ENCODE measurements at places on chromosomes 16 and 17.
A peak's percentile ranks its signal among the peaks of the same experiment; 100 is the strongest.

DNA sequence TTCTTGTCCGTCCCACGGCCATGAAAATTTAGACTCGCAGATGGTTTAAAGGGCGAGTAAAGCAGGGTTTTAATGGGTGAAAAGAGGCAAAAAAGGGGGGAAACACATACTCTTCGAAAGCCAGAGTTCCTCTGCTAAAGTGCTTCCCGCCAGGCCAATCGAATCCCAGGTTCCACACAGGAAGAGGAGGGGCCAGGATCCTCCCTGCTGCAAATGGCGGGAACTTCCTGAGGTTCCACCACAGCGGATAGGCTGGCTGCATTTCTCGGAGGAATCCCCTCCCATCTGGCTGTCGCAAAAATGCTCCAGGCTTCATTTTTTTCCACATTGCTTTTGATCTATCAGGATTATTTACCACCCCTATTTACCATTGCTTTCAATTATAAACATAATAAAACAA, 670.1 kb upstream of the CA10 start:
- DNase-seq: no peak

- DNase-seq: no peak
These were observed 37.4 kb downstream of the TK2 start for GRCh38 chr16:66512272-66513110.

DNA sequence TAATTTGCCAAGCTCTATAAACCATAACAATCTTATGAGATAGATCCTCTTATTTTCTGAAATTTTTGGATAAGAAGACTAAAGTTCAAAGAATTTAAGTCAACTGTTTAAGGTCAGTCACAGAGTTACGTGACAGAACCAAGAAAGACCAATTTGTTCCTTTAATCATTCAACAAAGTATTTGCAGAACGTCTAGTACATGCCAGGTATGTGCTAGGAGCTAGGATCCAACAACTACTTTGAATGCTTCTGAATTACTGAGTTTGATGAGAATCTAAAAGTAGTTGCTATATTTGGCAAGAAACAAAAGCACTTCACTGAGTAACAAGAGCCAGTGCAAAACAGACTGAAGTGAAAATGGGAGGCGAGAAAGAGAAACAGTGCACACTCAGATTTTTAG, 15.0 kb downstream of the GLOD4 start:
- DNase-seq: no peak

- no peak for DNase-seq
These were observed 9.8 kb downstream of the SLC12A3 start for GRCh38 chr16:56874800-56875199.

- no peak for DNase-seq
These were observed 17.7 kb upstream of the MNT start for GRCh38 chr17:2418572-2418971.

DNA sequence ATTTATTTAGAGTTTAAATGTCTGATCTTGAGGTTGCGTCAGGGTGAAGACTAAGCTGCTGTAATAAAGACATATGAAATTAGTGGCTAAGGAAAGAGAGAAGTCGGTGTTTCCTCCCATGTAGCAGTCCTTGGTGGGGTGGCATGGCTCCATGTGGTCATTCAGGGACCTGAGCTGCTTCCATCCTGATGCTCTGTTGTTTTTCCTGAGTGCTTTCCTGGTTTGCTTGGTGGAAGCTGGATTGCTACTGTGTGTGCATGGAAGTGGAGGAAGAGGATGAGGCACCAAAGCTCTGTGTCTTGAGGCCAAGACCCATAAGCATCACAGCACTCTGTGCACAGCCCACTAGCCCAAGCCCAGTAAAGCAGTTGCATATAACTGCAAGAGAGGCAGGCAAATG, 241.8 kb upstream of the CACNG5 start:
- DNase-seq: no peak

DNA sequence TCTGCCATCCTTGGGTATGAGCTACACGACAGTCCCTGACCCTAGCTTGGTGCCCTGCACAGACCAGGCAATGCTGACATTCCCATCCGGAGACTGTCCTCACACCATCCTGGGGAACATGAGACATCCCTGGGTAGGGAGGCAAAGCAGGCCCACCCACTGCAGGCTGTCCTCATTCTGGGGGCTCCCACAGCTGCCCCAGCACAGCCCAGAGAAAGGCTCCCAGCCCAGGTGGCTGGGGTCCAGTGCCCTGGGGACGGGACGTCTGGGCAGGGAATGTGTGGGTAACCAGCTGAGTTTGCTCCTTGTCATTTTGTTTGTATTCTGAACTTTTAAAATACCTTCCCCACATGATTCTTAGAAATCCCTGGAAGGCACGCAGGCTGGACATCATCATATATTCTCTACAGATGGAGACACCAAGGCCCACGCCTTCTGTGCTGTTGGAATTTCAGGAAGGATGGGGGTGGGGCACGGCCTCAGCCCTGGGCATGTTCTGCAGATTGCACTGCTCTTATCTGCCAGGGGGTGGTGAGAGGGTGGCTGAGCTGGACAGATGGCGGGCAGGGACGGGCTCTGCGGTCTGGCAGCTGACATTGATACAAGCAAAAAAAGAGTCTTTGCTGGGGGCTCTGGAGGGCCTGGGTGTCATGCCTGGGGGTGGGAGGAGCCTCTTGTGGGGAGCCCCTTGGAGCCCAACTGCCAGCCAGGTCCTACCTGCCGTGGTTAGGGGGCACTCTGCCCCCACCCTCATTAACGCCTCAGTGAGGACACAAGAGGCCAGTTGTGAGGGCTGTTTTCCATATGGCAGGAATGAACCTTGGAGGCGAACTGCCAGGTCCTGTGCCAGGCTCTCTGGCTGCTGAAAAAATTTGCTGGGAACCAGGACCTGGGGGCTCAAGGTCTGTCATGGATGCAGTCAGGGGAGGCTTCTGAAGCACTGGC, 28.4 kb downstream of the LRRC75A start:
- peak; percentile 32 for DNase-seq

GRCh38 chr17:46043606-46044005, 44.6 kb downstream of the STH start:
- no peak for DNase-seq

GRCh38 chr16:72210072-72210471, 38.1 kb upstream of the PMFBP1 start:
- no peak for DNase-seq

GRCh38 chr16:66988197-66988788, at the start of gene CES4A:
CES4A (plus strand) TSS chr16:66988589; CDS start chr16:66988773, 184 bp downstream.
- no peak for DNase-seq

GRCh38 chr17:75271233-75271954, 363 bp upstream of the MIF4GD start:
- DNase-seq: no peak

DNA sequence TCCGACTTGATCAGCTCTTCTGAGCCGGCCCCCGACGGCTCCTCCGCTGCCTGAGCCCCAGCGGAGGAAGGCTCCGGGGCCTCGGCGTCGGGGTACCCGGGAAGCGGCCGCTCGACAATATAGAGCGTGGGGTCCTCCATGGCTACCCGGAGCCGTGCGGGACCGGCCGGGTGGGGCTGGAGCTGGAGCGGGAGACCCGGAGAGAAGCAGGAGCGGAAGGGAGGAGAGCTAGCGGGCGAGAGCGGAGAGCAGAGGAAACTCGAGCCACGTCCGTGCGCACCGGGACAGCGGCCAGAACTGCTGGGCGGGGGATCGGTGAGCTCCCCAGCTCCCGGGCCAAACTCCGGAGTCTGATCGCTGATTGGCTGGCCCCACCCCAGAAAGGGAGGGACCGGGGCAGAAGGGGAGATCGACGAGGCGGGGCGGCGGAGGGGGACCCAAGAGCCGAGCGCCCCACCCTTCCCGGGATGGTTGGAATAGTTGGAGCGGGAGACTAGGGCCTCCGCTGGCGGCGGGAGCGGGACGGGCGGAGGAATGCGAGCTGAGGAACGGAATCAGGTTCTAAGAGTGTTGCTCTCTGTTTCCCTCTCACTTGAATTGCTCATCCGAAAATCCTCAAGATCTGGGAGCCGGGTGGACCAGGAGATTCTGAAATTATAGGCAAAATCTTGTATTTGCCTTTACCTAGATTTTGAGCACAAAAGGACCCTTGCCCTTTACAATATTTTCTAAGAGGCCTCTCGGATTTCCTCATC, at the start of gene CAVIN1:
Gene CAVIN1 (minus strand): TSS at position 299 of the 755 bp plus-strand sequence. CDS start 159 bp downstream, at position 140.
- no peak for DNase-seq

DNA sequence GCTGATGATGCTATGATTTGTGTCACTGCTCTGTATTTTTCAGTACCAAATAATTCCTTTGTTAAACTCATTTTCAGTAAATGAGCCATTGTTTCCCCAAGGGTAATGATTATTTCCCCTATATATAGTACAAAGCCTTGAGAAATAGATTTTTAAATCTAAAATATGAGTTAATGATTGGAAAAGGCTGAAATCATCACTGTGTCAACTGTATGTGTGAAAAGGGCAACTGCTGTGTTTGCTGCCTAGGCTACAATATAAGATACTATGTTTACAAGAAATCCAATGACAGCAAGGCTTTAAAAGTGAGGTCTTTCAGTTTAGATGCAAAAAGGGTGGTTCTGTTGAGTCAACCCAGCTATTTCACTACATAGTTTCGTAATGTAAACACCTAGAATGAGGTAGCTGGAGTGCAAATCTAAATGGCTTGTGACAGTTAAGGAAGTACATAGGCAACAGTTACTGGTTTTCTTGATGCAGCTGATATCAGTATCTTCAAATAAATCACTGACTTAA, 15.3 kb downstream of the NLK start:
- DNase-seq: no peak

GRCh38 chr17:40121181-40122135, at the start of gene MSL1:
MSL1 (plus strand) TSS chr17:40121971; CDS start chr17:40122613, 642 bp downstream.
- DNase-seq: peak; percentile 76

- no peak for DNase-seq
These were observed 2.3 kb upstream of the MVD start for GRCh38 chr16:88665148-88665547.

DNA sequence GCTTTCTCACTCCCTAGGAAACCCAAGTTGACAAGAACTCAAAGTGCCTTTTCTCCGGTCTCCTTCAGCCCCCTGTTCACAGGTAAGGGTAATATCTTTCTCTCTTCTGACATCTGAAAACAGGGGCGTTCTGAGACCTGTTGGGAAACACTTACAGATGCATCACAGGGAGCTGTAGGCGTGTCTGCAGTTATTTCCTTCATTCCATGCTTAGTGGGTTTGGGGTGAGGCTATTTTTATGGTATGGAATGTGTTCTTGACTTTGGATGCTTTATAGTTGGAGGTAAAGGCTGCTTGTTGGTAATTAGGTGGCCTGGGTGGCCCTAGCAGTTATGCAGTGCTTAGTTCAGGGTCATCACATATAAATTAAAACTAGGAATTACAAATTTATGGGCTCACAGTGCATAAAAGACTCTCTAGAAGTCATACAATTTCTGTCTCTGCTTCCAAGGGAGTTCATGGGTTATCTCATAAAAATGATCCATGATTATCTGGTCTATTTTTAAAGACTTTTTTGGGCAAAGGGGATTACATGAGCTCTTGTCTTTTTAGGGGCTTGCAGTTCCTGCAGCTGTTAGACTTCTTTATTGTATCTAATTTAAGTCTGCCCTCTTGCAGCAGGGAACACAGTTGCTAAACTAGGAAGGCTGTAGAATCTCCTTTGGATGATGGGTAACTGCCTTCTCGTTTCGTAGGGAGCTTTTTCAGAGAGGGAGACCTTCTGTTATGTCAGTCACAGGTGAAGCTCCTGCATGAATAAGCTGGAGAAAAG, 10.2 kb downstream of the SOCS7 start:
- DNase-seq: no peak

GRCh38 chr17:32493571-32493970, 6.8 kb downstream of the CDK5R1 start:
- no peak for DNase-seq

DNA sequence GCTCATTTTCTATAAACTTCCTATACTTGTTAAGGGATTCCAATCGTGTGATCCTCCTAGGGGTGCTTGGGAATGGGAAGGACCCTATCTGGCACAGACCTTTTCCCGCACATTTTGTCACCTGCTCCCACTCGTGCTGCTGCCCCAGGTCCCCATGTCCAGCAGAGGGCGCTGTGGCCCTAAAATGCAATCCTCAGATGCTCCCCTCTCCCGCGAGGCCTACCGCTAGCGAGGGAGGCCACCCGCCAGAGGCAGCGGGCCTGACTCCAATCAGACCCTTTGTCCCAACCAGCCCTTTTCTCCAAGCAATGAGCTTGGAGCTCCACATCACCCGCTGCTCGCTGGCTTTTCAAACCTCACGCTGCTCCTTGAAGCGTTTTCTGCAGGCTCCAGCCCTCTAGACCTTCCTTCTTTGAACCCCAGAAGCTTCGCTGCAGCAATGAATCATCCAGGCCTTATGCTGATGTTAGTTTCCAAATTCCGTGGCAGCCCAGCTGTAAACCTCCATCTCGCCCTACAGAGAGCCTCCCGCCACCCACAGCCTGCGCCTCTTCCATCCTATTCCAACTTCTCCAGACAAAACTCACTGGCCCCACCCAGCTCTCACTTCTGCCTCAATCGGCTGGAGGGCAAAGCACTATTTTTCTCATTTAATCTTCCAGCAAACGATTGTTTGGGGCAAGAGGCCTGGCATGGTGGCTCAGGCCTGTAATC, 23.6 kb upstream of the FZD2 start:
- DNase-seq: peak; percentile 74

DNA sequence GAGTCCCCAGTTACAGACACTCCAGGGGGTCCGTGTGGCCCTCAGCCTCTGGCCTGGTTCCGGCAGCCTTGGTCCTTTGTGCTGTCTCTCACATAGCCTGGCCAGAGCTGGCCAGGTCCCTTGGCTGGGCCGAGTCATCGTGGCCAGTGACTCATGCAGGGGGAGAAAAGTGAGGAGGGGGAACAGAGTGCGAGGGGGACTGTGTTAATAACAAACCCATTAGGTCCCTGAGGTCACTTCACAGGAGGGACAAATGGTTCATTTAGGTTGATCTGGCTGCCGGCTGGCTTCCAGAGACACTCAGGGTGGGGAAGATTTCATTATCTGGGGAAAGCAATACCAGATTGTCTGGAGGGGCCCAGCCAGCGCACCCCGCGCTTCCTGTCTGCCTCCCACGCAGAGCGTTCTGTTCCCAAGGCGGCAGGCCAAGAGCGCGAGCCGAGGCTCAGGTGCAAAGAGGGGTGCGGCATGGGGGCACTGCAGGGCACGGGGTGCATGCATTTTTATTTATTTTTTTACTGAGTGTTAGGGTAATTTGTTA, 223.1 kb downstream of the SEC14L1 start:
- DNase-seq: no peak

- DNase-seq: peak; percentile 79
These were observed 5.3 kb upstream of the WIPI1 start for GRCh38 chr17:68462381-68463210.

DNA sequence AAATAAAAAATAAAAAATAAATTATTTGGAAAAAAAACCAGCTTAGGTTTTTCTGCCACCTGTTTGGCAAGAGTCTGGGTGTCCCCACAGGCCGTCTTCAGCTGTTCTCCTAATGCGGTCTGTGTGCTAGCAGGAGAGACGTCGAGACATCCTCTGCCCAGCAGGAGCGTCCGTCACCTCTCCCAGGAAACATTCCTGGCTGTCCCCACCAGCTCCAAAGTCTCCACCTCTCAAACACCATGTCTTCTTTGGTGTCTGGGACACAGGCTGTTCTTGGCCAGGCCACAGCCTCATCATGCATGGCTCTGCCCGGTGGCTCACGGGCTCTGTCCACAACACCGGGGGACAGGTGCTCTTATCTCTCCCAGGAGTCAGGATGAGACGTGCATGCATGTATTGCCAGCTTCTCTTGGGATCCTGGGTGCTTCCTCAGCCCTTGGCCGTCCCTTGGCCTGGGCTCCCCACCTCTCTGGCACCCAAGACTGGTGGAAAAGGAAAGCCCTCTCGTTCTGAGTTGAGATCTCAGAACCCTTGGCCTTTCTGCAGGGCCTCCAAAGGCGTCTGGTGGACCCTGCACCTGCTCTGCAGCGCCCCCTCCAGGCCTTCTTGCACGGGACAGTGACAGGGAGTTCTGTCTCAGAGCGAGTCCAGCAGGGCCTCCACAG, 84.9 kb upstream of the CBX4 start:
- DNase-seq: no peak

- DNase-seq: no peak
These were observed 1001.6 kb upstream of the CDH8 start for GRCh38 chr16:63037761-63038396.

Measured in NCI-H2107 (cell line).